ENCODE measurements at places on chromosomes 12 and 14. TPM values are rescaled to one million over a fixed set of nuclear protein-coding genes. Genes with fewer than 3 reads are reported as not detected.

COCH gene
- 25.3 TPM for total RNA-seq

A2ML1 gene
- total RNA-seq = 0.36 TPM

CCDC38 gene
- not detected for total RNA-seq

GRCh38 chr12:113003636-113004035 is 25.3 kb downstream of the OAS2 start:
- DNase-seq = no peak

DNA sequence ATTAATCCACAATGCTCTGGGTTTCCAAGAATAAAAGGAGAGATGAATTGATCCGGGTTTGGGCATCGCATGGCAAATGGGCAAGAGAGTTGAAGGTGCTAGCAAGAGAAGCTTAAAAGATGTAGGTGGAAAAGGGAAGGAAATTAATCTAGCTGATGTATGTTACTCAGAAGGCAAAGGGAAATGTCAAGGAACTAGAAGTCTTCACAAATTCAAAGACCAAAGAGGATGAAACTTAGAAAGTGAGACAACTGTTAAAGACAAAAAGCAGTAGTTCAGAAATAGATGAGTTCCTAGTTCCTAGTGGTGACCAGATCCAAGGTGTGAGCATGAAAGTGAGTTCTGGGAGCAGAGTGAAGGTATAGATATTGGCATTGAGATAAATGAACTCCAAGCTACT is 228.3 kb downstream of the SEC23A start:
- no peak for DNase-seq

- DNase-seq = no peak
Measured at GRCh38 chr14:29645117-29645516, 282.5 kb downstream of the PRKD1 start.

DNA sequence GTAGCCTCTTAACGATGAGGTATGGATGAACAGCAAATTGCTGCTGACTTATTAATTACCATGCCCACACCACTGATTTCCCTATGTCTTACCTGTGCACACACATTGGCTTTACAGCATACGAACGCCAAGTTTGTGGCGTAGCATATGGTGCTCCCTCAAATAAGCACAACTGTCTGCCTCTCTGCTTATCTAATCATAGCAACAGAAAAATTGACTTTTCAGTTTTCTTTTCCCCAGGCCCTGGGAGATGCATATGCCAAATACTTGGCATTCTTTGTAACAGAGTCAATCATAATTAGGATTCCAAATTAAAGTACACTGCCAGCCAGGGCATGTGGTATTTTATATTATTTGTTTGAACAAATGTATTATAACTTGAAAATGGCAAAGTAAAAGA is 625.5 kb downstream of the DIO2 start:
- DNase-seq = peak; percentile 30

GRCh38 chr14:103830511-103831270 is 16.7 kb downstream of the PPP1R13B start:
- no peak for DNase-seq

GRCh38 chr12:126895951-126896913 is 1370.7 kb upstream of the TMEM132C start:
- DNase-seq = no peak
